8988T (cell line): ENCODE measurements at places on chromosomes 5 and 9.

GRCh38 chr9:132776268-132776667, 101.8 kb downstream of the AK8 start:
- DNase-seq, result no peak

DNA sequence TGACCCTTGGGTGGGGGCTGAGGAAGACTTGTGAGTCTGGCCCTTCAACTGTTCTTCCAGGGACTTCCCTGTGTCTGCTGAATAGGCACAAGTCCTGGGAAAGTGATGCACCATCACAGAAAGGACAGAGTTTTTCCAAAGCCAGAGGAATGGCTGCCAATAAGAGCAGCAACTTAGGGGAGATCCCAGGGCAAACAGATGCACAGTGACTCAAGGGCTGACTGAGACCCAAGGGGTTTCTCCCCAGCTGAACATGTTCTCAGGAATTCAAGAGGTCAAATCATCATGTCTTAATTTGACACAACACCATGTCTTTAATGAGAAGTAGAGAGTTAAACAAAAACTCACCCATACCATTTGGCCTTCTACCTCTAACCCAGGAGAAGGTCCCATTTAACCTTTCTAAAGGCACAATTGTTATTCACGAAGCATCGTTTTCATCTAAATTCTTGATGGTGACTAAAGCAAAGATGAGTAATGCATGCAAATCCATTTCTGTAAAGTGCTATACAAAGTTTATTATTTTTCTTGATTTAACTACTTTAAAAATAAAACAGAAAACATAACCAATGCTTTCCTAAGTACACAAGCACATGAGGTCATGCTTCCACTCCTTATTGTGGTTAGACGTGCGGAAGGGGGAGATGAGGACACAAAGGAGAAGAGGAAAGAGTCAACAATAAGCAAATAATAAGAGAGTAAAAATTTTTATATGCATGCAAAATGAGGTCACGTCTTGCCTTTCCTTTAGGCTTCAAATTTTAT, 324.1 kb downstream of the PLK2 start:
- no peak for DNase-seq

- no peak for DNase-seq
Measured at GRCh38 chr5:95907740-95908706, 53.6 kb downstream of the ELL2 start.

- DNase-seq, result no peak
Measured at GRCh38 chr5:115459855-115460341, 84.7 kb downstream of the FEM1C start.

DNA sequence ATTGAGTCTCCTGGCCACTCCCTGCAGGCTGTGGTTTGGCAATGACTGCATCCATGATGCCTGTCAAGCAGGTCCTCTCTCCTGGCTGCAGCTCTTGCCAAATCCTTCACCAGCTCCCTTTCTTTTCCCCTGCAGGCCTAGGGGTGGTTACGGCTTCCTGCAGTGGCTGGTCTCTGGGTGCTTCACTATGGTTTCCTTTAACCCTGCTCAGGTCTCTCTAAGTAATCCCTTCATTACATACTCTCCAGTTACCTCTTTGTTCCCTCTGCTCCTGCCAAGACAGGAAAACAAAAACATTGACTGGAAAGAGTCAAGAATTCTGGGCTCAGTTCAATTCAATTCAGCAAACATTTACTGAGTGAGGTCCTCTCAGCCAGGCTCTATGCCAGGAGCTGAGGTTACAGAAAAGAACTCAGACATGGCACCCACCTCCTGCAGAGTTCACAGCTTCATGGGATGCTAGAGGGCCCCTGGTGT, 19.8 kb upstream of the PTPN3 start:
- DNase-seq, result no peak

- DNase-seq, result no peak
Measured at GRCh38 chr5:1445313-1445688, at the start of gene SLC6A3. Gene SLC6A3, minus strand, starts transcription at chr5:1445440. Its CDS starts 2,243 bp downstream, at chr5:1443197.

GRCh38 chr9:98521141-98521540, 187.6 kb downstream of the GABBR2 start:
- no peak for DNase-seq

- DNase-seq, result no peak
Measured at GRCh38 chr9:133560311-133560710, 25.8 kb downstream of the ADAMTSL2 start.

DNA sequence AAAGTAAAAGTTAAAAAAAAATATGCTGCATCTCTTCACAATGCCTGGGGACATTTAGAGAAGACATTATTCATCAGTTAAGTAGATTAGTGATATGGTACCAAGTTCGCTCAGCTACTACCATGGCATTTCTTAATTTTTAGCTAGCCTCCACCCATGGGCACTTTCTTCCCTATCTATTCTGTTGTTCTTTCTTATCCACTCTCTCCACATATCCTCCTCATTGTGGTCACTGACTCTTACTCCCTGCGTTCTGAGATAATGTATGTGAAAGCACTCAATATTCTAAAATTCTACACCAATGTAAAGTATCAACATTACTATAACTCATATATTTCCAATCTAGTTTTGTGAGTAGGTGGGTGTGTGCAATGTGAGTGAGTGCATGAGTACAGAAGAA, 609.7 kb upstream of the DAB2 start:
- no peak for DNase-seq

DNA sequence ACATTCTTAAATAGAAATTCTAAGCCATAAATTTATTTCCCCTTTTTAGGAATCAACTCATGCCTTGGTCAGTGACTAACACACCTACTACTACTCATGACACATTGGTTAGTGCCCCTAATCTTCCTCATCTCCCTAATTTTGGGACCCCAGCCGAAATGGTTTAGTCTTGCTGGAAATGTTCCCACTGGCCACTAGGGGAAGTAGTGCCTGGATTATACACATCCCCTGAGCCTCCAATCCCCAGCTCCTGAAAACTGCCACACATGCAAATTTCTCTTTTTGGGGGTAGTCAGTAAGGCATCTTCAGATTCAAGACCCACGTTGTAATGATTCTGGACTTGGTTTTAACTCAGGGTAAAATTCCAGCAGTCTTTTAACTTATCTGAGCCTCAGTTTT, 79.8 kb downstream of the HSD17B3 start:
- peak; percentile 49 for DNase-seq

GRCh38 chr5:123382252-123382651, 41.0 kb downstream of the CEP120 start:
- DNase-seq, result no peak

GRCh38 chr9:2290382-2290781, 275.2 kb downstream of the SMARCA2 start:
- no peak for DNase-seq

- DNase-seq, result no peak
Measured at GRCh38 chr5:179387151-179388110, 42.2 kb upstream of the ADAMTS2 start.

- no peak for DNase-seq
Measured at GRCh38 chr5:3281366-3281765, 314.3 kb upstream of the IRX1 start.

DNA sequence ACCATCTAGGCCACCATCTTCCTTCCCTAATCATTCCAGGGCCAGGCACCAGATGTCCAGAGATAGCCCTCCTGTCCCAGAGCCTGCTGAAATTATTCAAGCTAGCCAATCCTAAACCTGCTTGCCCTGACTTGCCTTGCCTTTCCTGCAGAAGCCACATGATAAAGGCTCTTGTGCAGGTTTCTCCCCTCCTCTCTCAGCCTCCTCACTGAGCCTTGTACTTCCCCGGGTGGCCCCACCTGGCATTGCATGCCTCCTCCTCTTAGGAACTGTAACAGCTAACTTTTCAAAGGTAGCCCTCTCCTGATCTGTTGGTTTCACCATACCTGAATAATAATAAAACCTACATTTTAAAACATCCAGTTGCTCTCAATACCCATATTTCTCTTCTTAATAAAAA, 42.6 kb downstream of the DIRAS2 start:
- DNase-seq, result no peak

DNA sequence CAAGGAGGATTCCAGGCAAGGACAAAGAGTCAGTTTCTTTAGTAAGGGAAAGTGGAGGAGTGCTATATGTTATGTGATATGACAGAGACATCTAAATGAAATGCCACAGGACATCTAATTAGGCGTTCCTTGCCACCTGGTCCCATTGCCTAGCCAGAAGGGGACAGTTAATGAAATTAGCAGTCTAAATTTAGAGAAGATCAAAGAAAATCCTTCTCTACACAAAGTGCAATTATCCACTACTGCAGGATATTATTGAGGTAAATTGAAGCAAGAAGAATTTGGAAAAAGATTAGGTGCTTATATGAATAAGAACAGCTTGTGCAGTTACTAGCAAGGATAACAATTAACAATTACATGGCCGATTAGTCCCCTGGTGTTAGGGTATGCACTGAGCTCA, 495.3 kb upstream of the NMUR2 start:
- no peak for DNase-seq

DNA sequence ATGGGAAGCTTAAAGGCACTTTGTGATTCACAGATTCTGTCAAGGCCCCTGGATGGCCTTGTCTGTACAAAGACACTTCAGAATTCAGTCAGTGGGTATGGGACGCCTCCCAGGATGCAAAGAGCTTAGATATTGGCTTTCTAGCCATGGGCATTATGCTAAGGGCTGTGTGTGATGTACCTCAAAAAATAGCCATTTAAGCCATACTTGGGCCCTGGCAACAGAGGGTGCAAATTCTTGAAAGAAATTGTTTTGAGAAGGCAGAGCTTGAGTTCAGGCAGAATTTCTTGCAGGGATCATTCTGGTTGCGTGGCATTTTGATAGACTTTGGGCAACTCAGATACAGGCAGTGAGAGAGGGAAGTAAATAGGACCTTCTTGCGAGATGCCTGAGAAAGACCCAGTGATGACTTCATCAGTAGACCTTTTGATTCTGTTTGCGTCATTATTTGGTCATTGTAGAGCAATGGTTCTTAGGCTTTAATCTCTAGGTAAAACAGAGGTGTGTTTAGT, 3.9 kb downstream of the CYFIP2 start:
- DNase-seq, result no peak

DNA sequence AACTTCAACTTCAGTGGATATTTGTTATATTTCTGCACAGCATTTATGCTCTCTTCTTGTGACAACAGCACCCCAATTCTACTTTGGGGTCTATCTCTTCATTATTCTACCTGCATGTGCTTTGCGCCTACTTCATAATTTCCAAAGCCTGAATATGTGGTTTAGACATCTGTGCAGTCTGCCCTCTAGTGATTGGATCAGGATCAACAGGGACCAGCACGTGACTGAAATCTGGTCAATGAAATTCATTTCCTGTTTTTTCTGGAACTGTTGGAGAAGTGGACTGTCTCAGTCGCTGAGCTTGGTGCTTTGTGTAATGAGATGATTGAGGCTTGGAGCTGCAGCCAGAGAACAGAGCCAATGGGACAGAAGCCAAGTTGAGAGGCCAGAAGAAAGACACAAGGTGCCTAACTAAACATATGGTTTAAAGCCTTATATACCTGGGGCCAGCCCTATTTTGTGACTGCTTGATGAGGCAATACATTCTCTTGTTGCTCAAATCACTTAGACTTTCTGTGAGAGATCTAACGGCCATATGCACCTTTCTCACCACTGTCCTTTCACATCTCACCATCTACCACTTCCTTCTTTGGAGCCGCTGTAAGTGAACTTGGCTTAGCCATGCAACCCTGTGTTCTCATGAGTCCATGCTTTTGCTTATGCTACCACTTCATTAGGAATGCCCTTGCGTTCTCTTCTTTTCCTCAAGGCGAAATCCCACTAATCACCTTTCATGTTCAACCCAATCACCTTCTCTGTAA, 68.8 kb upstream of the PPP2R2B start:
- no peak for DNase-seq

DNA sequence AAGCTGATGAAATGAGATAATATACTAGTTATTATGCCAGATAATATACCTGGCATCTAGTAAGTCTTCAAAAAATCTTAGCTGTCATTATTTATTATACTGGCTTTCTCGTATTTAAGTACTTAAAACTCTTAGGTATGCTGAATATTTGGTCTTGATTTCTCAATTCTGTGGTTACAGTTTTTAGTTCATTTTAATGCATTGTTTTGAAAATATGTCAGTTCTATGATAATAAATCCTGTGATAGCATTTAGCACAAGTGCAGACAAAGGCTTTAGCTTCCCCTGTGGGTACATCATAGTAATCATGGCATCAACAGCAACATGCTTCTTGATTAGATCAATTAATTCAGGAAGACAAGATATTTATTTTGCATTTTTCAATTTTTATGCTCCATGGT, 133.0 kb downstream of the SMC2 start:
- no peak for DNase-seq

GRCh38 chr5:56585461-56585860, 229.9 kb upstream of the MAP3K1 start:
- no peak for DNase-seq

- DNase-seq, result no peak
Measured at GRCh38 chr5:67795781-67796477, 419.6 kb upstream of the PIK3R1 start.

DNA sequence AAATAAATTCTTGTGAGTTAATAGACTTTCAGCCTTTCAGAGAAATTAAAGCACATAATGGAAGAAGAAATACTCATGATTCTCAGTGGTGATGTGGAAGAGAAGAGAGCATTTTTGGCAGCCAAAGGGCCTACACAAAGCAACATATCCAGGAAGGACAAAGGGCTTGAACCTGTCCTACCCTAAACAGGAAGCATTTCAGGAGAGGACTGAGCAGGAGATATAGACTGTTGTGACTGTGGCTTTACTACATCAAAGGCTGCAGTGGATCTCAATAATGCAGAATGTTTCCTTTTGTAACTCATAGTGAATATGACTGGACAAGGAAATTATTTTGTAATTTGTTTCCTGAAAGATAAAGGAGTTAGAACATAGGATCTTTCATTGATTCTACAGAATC, 1.3 kb upstream of the PARP8 start:
- DNase-seq, result no peak

GRCh38 chr9:19967216-19967887, 178.5 kb upstream of the SLC24A2 start:
- DNase-seq, result no peak
